Right lobe of liver (tissue), 6 donors: ENCODE measurements at places on chromosomes 2 and 18. TPM values are rescaled to one million over a fixed set of nuclear protein-coding genes. Genes with fewer than 3 reads are reported as not detected.
A peak's percentile ranks its signal among the peaks of the same experiment; 100 is the strongest.

DNA sequence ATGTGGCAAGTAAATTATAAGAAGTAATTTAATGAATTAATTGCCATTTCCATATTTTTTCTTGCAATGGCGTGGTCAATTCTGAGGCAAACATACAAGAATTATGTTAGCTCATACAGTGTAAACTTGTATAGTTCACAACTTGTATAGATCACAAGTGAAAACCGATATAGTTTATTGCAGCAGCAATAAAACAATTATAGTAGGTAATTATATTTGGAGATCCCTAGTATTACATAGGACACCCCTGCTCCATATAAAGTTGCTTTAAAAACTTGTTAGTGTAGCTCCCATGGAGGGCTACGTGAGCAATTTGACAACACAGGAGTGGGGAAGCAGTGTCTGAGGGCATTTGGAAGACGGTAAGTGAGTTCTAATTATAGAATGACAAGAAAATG lies 288.2 kb downstream of the SOCS6 start:
- no peaks in the 10 kb centered on the region for H3K27me3 ChIP-seq
- no peaks in the 10 kb centered on the region for H3K36me3 ChIP-seq

DNA sequence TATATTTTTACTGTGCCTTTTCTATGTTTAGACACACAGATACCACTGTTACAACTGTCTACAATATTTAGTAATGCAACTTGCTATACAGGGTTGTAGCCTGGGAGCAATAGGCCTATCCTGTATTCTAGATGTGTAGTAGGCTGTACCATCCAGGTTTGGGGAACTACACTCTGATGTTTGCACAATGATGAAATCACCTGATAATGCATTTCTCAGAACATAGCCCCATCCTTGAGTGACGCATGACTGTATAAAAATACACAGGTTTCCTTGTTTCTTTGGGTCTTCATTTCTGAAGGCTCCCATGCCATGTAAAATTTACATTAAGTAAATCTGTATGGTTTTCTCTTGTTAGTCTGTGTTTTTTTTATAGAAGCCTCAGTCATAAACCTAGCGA lies 270.9 kb upstream of the SKOR2 start:
- no peak for DNase-seq
- no peaks in the 10 kb centered on the region for H3K27me3 ChIP-seq
- H3K4me1 ChIP-seq, result no peaks in the 10 kb centered on the region
- no peaks in the 10 kb centered on the region for H3K36me3 ChIP-seq
- H3K4me3 ChIP-seq, result no peak overlapping the region
- no peak overlapping the region for H3K27ac ChIP-seq

The IL1F10 gene
- total RNA-seq, result not detected

The BBS5 gene
- total RNA-seq, result 2.0 TPM

- no peak overlapping the region for H3K4me3 ChIP-seq
- no peaks in the 10 kb centered on the region for H3K27me3 ChIP-seq
- no peak for DNase-seq
- H3K27ac ChIP-seq, result no peak overlapping the region
- no peaks in the 10 kb centered on the region for H3K4me1 ChIP-seq
- no peaks in the 10 kb centered on the region for H3K36me3 ChIP-seq
These were observed 45.7 kb upstream of the EML4 start for GRCh38 chr2:42123426-42123825.

The STPG4 gene
- total RNA-seq, result not detected

DNA sequence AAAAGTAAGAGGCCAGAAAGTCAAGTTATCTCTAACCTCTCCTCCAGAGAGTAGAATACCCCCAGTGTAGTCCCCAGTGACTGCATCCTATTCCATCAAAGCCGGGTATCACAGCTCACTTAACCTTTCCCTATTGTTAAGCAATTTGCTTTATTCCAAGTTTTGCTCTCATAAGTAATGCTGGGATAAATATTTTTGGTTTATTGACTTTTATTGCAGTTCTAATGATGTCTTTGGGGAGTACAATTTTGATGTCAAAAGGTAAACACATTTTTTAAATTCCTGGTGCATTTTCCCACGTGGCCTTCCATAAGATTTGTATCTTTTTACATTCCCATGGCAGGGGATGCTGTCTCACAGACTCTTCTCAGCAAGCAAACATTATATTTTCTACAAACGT lies 43.3 kb downstream of the CMPK2 start:
- no peak overlapping the region for H3K27ac ChIP-seq
- no peaks in the 10 kb centered on the region for H3K27me3 ChIP-seq
- DNase-seq, result no peak
- no peak overlapping the region for H3K4me3 ChIP-seq
- H3K36me3 ChIP-seq, result no peaks in the 10 kb centered on the region

GRCh38 chr2:168738062-168738461 lies 64.4 kb upstream of the NOSTRIN start:
- no peaks in the 10 kb centered on the region for H3K36me3 ChIP-seq
- no peaks in the 10 kb centered on the region for H3K4me1 ChIP-seq
- no peak overlapping the region for H3K4me3 ChIP-seq
- H3K27ac ChIP-seq, result no peak overlapping the region

The CROCC2 gene
- 0.13 TPM for total RNA-seq

The UPP2 gene
- 0.53 TPM for total RNA-seq

The FBXO41 gene
- total RNA-seq, result 0.33 TPM

The NMUR1 gene
- total RNA-seq, result 0.37 TPM

The LIMS4 gene
- not detected for total RNA-seq

- no peaks in the 10 kb centered on the region for H3K36me3 ChIP-seq
- no peaks in the 10 kb centered on the region for H3K27me3 ChIP-seq
- H3K4me1 ChIP-seq, result no peaks in the 10 kb centered on the region
- no peak for DNase-seq
- no peak overlapping the region for H3K4me3 ChIP-seq
- H3K27ac ChIP-seq, result no peak overlapping the region
These were observed 3.3 kb downstream of the MYCN start for GRCh38 chr2:15943378-15944280.

GRCh38 chr2:38296197-38296780 lies 80.8 kb downstream of the ATL2 start:
- no peaks in the 10 kb centered on the region for H3K27me3 ChIP-seq
- no peaks in the 10 kb centered on the region for H3K4me1 ChIP-seq
- H3K36me3 ChIP-seq, result peaks cover 18% of the 10 kb centered on the region
- H3K4me3 ChIP-seq, result no peak overlapping the region

- H3K4me3 ChIP-seq, result no peak overlapping the region
- DNase-seq, result no peak
- H3K36me3 ChIP-seq, result no peaks in the 10 kb centered on the region
- H3K27ac ChIP-seq, result no peak overlapping the region
These were observed 23.4 kb upstream of the REEP1 start for GRCh38 chr2:86360776-86361175.

DNA sequence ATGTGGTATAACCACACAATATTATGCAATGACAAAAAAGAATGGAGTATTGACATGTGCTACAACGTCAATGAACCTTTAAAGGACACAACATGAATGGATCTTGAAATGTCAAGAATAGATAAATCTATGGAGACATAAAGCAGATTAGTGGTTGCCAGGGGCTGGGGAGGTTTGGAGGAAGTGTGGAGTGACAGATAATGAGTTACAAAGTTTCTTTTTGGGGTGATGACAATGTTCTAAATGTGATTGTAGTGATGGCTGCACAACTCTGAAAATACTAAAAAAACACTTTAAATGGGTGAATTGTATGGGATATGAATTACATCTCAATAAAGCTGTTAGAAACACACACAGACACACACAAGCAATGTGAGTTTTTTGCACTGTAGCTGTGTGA lies 37.4 kb upstream of the C1D start:
- no peak overlapping the region for H3K27ac ChIP-seq
- no peak for DNase-seq
- no peaks in the 10 kb centered on the region for H3K36me3 ChIP-seq
- no peaks in the 10 kb centered on the region for H3K27me3 ChIP-seq
- no peak overlapping the region for H3K4me3 ChIP-seq
- H3K4me1 ChIP-seq, result no peaks in the 10 kb centered on the region

DNA sequence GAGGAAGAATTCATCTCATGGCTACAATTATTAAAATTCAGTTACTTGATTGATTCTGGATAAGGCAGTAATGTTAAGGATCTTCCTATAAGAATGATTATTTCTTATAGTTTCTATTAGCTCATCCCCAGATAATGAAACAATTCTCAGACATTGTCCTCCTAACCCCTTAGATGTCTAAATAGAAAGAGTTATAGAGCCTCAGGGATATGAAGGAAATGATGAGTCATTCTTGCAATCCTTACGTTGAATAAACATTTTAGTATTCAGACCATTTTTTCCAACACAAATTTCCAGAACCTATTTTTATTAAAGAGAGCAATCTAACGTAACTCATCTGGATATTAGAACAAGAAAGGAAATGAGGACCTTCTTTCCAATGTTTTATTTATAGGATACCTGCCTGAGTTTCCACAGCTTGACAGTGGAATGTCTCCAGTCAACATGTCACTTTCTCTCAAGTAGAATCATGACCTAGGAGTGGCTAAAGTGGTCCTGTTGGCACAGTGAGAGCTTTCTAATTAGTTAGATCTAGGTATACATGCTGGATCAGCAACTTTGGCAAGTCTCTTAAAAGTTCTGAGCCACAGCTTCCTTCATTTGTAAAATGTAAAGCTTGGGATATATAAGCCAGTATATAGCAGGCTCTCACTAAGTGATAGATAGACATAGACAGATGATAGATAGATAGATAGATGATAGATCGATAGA lies 88.0 kb upstream of the RAB27B start:
- H3K27ac ChIP-seq, result no peak overlapping the region
- no peak overlapping the region for H3K4me3 ChIP-seq
- no peak for DNase-seq
- no peaks in the 10 kb centered on the region for H3K36me3 ChIP-seq
- no peaks in the 10 kb centered on the region for H3K27me3 ChIP-seq

GRCh38 chr2:37390777-37391176 lies 46.3 kb downstream of the QPCT start:
- no peaks in the 10 kb centered on the region for H3K4me1 ChIP-seq
- DNase-seq, result no peak
- H3K36me3 ChIP-seq, result no peaks in the 10 kb centered on the region

DNA sequence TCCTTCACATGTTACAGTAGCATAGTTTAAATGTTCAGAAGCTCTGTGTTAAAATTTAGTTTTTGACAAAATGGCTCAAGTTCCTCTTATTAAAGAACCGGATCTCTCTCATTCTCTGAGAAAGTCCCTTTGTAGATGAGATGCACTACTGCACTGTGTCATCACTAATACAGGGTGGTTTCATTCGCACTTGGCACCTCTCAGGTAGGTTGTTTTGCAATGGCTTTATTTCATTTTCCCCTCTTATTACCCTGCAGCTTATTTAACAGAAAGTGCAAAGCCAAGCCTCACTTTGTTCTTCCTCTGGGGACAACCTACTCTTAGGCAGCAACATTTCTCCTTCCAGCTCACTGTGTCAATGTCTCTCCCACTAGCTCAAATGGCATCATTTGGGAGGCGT lies 185.1 kb downstream of the DLGAP1 start:
- no peaks in the 10 kb centered on the region for H3K36me3 ChIP-seq
- H3K27ac ChIP-seq, result no peak overlapping the region
- H3K27me3 ChIP-seq, result no peaks in the 10 kb centered on the region

The MALL gene
- total RNA-seq, result 1.8 TPM

The EGR4 gene
- not detected for total RNA-seq

- H3K36me3 ChIP-seq, result no peaks in the 10 kb centered on the region
- no peak overlapping the region for H3K4me3 ChIP-seq
- H3K27ac ChIP-seq, result no peak overlapping the region
- H3K27me3 ChIP-seq, result no peaks in the 10 kb centered on the region
- no peaks in the 10 kb centered on the region for H3K4me1 ChIP-seq
These were observed 90.5 kb downstream of the ASAP2 start for GRCh38 chr2:9297156-9297555.

DNA sequence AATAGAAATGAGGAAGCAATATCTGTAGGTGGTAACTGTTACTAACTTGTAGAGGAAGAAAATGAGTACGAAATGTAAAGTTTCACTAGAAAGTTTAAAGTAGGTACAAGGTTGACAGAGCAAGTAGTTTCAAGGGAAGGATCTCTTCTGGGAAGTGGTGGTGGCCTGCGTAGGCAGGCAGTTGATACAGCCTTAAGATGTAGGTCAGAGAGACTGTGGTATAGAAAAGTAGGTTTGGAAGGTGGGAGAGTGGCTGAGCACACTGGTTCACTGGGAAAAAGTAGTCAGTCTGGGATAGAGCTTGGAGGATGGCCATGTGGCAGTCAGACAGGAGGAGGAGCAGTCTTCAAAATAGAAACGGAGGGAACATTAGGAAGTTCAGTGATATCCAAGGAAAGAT lies 23.5 kb downstream of the KDM3A start:
- DNase-seq, result no peak
- no peak overlapping the region for H3K27ac ChIP-seq
- no peaks in the 10 kb centered on the region for H3K4me1 ChIP-seq
- no peaks in the 10 kb centered on the region for H3K27me3 ChIP-seq
- peaks cover 24% of the 10 kb centered on the region for H3K36me3 ChIP-seq
- no peak overlapping the region for H3K4me3 ChIP-seq

- peak overlapping the region; percentile 61 for H3K27ac ChIP-seq
- H3K4me1 ChIP-seq, result no peaks in the 10 kb centered on the region
- peak; percentile 70 for DNase-seq
- H3K27me3 ChIP-seq, result no peaks in the 10 kb centered on the region
These were observed 412 bp upstream of the NCK2 start for GRCh38 chr2:105744091-105744908.

- H3K4me1 ChIP-seq, result no peaks in the 10 kb centered on the region
- H3K27ac ChIP-seq, result no peak overlapping the region
- H3K4me3 ChIP-seq, result no peak overlapping the region
- no peak for DNase-seq
These were observed 261.4 kb upstream of the KCNJ3 start for GRCh38 chr2:154437104-154437503.

GRCh38 chr2:232028071-232028470 lies 66.6 kb downstream of the DIS3L2 start:
- peaks cover 4% of the 10 kb centered on the region for H3K36me3 ChIP-seq
- DNase-seq, result no peak
- H3K4me3 ChIP-seq, result no peak overlapping the region

The SOX11 gene
- total RNA-seq, result not detected

GRCh38 chr18:45122506-45122905 lies 441.8 kb downstream of the SETBP1 start:
- no peaks in the 10 kb centered on the region for H3K36me3 ChIP-seq
- DNase-seq, result no peak
- H3K27me3 ChIP-seq, result no peaks in the 10 kb centered on the region
- H3K4me1 ChIP-seq, result no peaks in the 10 kb centered on the region

The LYPD6B gene
- total RNA-seq, result not detected

DNA sequence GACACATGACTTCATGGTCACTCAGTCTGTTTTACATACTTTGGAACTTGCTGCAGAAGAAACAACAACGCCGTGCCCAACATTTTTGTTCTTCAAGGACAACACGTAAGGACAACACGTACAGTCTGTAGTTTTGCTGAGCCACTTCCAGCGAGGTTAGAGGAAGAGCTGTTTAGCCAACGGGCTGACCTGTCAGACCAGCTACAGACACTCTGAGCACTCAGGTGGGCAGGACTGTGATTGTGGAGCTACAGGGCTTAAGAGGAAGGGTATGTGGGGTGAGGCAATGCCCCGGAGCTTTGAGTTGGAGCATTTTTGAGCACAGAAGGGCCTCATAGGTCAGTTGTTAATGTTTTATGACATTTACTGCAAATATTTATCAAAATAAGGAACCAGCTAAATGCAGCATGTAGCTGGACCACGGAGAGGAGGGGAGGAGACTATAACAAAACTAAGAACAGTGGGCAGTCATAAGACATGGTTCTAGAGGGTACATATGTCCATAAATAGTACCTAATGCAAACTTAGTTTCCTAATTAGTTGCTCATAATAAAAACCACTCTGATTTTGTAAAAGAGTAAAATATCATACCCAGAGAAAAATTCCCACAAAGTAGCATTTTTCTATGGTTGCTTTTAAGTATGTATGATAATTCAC lies 26.3 kb upstream of the NPC1 start:
- no peaks in the 10 kb centered on the region for H3K36me3 ChIP-seq
- peaks cover 10% of the 10 kb centered on the region for H3K4me1 ChIP-seq
- H3K27me3 ChIP-seq, result no peaks in the 10 kb centered on the region

The GPR55 gene
- total RNA-seq, result not detected
